ENCODE measurements at places on chromosomes 2 and 18.

GRCh38 chr2:601806-602455 lies 75.3 kb downstream of the TMEM18 start:
- no peak for DNase-seq

GRCh38 chr18:926946-927345 lies 22.3 kb downstream of the ADCYAP1 start:
- DNase-seq: no peak

- DNase-seq: no peak
Measured at GRCh38 chr2:142875652-142876051, 1.8 kb upstream of the KYNU start.

- no peak for DNase-seq
Measured at GRCh38 chr2:240111253-240111652, 24.9 kb downstream of the COPS9 start.

GRCh38 chr2:176246331-176246730 lies 22.9 kb upstream of the MTX2 start:
- no peak for DNase-seq

DNA sequence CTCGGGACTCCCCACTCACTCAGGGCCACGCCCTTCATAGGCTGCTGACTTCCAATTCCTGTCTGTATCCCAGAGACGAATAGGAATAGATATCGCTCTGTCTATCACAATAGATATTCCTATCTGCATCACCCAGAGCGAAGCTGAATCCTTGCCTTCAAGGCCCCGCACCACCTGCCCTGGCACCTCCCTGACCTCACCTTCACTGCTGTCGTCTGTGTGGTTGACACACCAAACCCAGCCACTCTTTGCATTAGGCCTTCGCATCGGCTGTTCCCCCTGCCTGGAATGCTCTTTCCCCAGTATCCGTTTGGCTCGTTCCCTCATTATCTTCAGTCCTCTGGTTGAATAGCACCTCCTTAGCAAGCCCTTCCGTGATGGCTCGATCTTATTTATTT lies 43.5 kb downstream of the ATOH8 start:
- no peak for DNase-seq

GRCh38 chr2:176413786-176414185 lies 144.5 kb downstream of the MTX2 start:
- no peak for DNase-seq

DNA sequence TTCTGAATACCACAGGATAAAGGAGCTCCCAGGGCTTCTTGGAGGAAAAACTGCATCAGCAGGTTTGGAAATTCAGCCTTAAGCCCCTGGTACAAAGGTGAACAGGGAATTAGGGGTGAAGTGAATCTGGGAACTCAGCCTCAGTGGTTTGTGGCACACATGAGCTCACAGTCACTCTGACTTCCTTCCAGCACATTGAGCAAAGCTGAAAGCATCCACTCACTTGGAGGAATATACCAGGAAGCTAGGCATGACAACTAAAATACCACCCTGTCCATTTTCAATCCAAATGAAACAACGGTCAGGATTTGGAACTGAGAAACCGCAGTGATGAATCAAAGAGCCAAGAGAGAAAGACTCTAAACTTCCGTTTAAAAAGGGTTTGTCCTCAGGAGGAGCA lies 216.1 kb downstream of the ICOS start:
- DNase-seq: no peak

DNA sequence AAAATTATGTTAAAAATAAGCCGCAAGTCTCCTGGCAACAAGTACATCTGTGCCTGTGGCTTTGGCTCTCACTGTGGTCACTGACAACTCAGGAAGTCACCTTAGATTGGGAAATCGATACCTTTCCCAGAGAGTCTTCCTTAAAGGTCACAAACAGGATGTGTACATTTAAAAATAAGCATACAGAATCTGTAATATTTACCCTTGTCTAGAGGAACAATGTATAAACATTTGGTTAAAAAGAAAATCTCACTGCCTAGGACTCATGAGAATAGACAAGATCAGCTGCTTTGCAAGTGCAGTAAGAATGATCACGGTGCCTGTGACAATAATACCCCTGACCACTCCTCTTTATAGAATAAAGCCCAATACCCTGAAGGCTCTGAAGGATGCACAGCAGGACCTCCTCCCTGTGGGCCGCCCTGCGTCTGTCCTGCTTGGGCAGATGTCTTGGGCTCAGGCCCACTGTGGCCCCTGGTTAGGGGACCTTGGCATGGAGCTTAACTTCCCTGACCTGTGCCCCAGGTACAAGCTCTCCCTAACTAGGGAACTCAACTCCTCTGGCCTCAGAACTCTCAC lies 98.0 kb upstream of the MGAT4A start:
- peak; percentile 27 for DNase-seq

DNA sequence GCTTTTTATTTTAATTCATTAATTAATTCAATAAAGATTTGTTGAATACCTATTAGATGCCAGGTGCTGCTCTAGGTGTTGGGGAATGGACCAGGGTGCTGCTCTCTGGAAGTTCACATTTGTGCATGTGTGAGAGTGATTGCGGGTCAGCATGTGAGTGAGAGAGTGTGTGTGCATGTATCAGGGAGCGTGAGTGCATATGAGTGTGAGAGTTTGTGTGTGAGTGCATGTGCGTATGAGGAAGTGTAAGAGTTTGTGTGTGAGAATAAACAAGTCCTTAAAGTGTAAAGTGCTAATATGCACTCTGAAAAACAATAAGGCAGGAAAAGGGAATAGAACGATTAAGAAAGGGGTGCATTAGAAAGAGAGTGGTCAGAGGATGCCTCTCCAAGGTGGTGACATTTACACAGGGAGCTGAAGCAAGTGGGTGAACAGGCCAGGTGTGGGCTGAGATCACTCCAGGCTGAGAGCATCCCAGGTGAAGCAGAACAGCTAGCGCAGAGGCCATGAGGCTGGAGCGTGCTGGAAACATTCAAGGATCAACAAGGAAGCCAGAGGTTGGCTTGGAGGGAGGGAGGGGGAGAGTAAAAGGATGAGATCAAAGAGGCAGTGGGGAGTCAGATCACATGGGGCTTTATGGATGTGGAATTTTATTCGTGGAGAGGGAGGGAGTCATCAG lies 50.5 kb upstream of the SLC1A4 start:
- no peak for DNase-seq

GRCh38 chr2:43763091-43763490 lies 10.7 kb upstream of the DYNC2LI1 start:
- DNase-seq: no peak

DNA sequence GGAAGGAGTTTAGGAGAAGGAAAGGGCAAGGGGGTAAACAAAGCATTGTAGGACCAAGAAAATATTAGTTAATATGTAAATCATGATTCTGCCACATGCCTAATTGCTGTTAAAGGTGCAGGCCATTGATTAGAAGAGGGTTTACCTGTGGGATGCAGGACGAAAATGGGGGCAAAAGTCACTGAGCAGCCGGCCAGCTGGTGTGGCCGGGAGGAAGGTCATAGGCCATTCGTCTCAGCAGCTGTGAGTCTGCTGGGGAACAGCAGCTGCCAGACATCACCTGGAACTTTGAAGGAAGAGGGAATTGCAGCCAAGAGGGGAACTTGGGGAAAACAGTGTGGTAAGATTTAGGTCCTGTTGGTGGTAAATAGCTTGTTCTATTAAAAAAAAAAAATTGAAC lies 184.4 kb downstream of the DYSF start:
- no peak for DNase-seq

DNA sequence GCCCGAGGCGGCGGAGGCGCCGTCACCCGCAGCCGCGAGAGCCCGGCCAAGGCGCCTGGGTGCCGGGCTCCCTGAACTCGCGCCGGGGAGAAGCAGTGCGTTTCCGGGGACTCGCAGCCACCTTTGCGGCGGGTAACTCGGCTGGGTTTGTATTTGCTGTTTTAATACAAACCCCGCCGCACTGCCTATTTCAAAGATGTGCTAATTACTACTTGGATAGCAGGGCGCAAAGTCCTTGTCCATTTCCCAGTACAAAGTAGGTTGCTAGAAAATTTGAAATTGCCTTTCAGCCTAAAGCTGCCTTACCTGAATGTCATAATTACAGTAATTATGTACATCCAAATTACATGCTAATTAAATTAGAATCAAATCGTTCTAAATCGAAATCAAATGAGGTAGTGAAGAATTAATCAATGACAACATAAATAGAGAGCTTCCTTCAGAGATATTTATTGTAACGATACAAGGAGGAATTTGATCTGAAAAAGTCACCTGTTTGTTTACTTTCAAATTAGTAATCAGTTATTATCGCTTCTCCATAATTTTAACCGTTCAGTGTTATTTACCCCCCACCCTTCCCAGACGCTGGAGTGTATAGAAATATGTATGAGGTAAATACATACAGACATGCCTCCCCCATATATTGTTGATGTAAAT lies 8.1 kb downstream of the SP9 start:
- DNase-seq: peak; percentile 27

DNA sequence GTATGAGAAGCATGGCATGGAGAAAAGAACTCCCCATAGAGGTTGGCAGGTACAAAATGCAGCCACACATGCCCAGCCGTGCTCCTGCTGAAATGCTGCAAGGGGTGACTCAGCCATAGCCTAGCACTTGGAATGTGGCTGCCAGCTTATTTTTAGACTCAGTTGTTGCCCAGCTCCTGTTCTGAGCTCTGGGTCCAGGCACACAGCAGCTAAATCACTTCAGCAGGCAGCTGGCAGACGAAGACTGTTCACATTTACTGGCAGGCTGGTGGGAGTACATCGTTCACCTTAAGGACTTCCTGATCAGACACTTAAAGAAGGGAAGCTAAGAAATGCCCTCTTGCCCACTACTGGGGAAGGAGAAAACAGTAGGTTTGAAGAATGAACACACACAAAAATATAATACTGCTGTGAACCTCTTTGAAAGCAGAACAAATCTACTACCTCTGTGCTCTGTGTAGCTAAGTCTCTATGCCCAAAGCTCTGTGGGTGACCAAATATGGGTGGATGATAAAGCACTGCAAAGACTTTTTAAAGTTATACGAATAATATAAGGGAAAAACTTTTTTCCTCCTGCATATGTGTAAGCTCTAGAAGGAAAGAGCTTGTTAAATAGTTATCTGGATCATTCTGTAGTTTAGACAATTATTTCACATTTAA lies 146.1 kb downstream of the LNPK start:
- DNase-seq: no peak

DNA sequence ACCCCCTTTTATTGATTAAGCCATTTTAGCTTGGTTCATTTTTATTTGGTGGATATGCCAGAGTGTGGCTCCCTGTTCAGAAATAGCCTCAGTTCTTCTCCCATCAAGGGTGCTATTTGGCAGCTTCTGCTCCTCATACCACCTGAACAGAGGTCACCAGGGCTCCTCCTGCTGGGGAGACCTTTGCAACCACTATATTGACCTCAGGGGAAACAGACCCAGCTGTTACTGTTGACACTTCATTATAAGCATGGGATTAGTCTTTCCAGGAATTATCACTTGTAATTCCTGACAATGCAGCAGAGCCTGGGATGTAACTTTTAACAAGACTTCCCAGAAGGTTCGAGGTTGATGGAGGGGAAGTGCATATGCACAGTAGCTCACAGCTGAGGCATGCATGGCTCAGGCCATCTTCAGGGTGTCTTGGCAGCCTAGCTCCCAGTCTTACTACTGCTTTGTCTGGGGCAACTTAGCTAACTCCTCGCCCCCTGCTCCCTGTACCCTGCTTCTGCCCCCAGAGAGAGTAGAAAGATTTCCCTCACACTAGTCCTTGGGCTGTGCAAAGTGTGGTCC lies 239.4 kb upstream of the SPRED2 start:
- DNase-seq: no peak

DNA sequence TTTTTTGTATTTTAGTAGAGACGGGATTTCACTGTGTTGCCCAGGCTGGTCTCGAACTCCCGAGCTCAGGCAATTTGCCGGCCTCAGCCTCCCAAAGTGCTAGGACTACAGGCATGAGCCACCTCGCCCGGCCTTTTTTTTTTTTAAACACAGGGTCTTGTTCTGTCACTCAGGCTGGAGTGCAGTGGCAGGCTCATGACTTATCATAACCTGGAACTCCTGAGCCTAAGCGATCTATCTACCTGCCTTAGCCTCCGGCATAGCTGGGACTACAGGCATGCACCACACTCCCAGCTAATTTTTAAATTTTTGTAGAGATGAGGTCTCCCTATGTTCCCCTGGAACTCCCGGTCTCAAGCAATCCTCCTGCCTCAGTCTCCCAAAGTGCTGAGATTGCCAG lies 1.4 kb upstream of the ITGAV start:
- DNase-seq: no peak

- DNase-seq: no peak
Measured at GRCh38 chr18:53408271-53408670, 816.2 kb downstream of the MBD2 start.

- DNase-seq: peak; percentile 70
Measured at GRCh38 chr18:2971741-2972552, 41.0 kb downstream of the LPIN2 start.

GRCh38 chr2:44965684-44966083 lies 24.2 kb downstream of the SIX3 start:
- DNase-seq: no peak

DNA sequence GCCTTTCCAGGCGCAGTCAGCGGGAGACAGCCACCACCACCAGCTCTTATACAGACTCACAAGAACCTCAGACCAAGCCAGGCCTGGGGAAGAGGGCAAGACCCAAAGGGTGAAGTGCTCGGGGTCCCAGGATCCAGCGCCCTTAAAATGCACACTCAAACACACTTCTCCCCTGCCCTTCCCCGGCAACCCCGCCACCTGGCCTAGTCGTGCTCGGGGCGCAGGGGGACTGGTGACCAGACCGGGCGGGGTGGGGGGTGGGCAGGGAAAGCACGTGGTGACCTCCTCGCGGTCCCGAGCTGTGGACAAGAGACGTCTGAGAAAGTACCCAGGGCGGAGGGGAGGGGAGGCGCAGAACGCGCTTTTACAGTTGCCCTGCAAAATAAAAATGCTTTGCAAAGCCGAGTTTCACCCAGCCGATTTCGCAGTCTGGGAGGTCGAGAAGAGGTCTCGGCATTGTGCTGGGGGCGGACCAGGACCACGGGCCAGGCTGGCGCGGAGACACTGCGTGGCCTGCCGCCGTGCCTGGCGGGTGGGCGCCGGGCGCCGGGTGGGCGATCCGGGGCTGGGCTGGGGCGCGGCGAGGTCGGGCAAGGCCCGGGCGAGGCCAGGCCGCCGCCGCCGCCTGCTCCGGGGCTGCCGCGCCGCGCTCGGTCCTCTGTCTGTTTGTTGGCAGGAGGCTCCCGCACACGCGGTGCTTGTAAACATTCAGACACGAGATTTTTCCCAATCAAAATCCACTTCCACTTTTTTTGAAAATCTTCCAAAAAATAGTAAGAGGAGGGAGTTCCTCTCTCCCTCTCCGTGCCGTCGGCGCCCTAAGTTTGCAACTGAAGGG lies 2.0 kb downstream of the BCL11A start:
- DNase-seq: peak; percentile 69

- DNase-seq: no peak
Measured at GRCh38 chr2:98555696-98556095, 52.6 kb downstream of the COA5 start.

- DNase-seq: no peak
Measured at GRCh38 chr2:233423552-233423860, 69.2 kb downstream of the DGKD start.

GRCh38 chr2:1373830-1374229 lies 39.4 kb upstream of the TPO start:
- DNase-seq: no peak

DNA sequence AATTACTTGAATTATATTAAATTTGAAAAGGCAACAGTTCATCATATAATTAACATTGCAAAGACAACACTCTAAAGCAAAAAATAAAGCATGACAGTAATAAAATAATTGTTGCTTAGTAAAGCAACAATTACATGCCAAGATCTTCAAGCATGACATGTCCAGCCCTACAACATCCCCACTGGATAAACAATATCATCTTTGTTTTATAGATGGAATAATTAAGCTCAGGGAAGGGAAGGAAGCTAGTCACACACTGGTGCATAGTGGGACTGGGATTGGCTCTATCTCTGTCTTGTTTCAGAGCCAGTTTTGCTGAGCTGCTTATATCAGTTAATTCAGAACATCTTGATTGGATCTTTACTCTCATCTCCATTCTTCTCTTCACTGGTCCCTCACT lies 49.9 kb upstream of the PARD3B start:
- DNase-seq: no peak
